ENCODE measurements at places on chromosomes 1 and 21.

DNA sequence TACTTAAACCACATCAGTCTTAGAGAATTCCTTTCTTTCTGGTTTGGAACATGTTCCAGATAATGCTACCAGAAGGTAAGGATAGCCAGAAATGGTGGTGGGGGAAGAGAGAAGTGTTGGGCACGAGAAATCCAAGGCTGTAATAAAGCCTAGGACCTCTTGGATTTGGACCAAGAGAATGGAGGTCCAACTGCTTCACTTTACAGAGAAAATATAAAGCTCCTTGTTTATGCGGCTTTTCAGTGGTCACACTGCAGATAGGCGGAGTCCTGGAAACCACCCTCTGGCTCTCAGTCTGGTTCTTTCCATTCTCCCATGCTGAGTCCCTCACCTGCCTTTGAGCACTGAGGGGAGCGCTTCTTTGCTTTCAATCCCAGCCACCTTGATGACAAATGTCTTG is 87.8 kb downstream of the ADCY10 start:
- DNase-seq = no peak

- DNase-seq = no peak
Measured at GRCh38 chr1:223765719-223766340, 53.5 kb downstream of the CAPN2 start.

GRCh38 chr1:28026329-28026728 is 62.1 kb downstream of the EYA3 start:
- DNase-seq = no peak

GRCh38 chr1:77014073-77014788 is 147.0 kb downstream of the ST6GALNAC5 start:
- no peak for DNase-seq

DNA sequence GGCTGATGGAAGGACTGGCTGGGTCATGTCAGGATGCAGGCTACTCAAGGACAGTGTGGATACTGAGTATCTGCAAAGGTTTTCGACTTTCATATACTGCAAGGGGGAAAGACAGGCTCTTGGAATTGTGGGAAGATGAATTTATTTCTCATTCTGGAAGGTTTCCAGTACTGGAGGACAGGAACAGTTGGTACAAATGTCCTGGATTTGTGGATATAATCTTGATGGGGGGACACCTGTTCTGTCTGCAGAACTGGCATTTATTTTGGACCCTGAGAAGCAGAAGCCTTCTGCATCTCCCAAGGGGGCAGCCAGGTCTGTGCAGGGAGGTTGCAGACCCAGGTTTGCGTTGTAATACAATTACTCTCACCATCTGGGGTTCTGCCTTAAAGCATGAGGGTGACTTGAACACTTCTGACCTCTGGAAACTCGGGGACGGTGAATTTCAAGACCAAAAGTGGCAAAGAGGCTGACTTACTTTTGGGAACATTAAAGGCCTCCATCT is 65.8 kb downstream of the NOS1AP start:
- no peak for DNase-seq

- peak; percentile 36 for DNase-seq
Measured at GRCh38 chr1:230917284-230918135, 49.2 kb upstream of the C1orf198 start.

DNA sequence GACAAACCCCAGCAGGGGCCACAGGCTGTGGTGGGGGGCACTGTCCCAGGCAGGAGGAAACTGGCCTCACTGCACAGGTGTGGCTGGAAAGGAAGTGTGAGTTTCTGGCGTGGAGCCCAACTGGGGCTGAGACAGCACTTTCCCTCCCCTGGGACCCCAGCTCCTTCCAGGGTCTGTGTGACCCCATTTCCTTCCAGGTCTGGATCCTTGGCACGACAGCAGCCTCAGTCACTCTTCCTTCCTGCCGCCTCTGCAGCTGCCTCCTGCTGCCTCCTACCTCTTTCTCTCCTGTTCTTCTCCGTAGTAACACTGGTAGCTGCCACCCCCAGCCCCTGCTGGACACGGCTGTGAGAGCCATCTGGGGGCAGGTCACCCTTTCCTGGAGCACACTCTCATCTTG is 88.0 kb downstream of the SIK1 start:
- DNase-seq = no peak

GRCh38 chr1:237814319-237814924 is 76.3 kb downstream of the ZP4 start:
- DNase-seq = no peak

DNA sequence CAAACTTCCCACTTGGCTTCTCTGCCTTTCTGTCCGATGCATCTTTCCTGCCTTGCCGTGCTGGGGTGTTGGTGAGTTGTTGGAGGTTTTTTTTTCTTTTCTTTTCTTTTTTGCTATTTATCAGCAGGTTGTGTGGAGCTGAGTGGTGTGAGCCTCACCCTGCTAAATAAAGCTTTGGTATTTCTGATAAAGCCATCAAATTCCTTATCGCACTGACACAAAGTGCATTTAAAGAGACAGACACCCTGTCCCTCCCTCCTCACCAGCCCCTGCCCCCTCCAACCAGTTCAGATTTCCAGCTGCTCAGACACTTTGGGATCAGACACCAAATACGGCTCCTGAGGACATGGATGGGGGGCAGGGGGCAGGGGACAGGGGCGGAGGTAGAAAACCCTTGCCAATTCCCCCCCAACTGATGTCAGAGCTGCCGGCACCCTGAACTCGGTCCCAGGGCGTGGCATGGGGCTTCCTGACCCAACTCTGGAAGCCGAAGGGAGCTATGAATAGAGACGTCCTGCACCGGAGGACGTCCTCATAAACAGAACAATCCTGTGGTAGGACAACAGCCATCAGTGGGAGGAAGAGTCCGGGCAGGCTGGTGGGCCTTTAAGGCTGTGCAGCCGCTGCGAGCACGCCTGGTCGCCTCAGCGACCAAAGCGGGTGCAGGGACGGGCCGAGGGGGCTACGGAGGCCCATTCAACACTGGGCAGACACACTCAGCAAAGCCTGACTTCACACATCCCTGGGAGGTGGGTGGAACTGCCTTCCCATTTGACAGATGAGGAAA is 79.0 kb downstream of the CASZ1 start:
- DNase-seq = no peak

- DNase-seq = no peak
Measured at GRCh38 chr1:240492832-240493440, 119.0 kb downstream of the GREM2 start.

DNA sequence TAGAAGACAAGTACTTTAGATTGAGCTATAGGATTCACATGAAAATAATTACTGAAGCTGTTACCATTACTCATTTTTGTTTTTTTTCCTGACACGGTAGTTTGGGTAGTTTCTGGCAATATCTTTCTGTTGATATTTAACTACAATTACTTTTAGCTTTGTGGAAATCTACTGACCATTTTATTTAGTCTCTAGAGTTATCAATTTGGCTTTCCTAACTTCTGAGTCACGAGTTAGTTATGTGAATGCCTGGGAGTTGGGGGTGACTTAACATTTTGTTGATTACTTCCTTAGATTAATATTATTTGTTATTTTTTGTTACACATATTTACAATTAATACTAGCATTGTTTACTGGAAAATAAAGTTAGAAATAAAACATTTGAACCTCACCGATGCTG is 160.6 kb downstream of the HMCN1 start:
- no peak for DNase-seq

DNA sequence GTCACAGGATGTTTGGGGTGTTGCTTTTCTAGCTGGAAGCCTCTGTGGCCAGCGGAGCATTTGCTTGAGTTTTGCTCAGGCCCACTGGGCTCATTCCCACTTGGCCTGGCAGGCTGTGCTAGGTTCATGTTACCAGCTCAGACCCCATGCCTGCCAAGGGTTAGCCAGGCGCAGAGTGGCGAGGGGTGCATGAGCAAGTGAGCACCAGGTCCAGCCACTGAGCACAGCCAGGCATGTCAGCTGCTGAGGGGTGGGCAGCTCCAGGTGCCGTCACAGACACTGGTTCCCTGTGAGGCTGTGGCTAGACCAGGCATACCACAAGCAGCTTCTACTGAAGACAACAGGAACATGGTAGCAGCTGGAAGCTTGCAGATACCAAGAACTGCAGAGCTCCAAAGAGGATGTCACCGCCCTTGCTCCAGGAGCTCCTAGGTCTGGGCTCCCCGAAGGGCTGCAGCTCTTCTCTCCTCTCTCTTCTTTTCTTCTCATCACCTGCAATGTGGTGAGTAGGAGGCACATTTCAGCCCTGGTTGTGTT is 52.0 kb upstream of the CYYR1 start:
- no peak for DNase-seq

GRCh38 chr1:212203630-212204029 is 81.6 kb upstream of the PPP2R5A start:
- no peak for DNase-seq

GRCh38 chr1:59057211-59057694 is 239.6 kb upstream of the FGGY start:
- DNase-seq = no peak

DNA sequence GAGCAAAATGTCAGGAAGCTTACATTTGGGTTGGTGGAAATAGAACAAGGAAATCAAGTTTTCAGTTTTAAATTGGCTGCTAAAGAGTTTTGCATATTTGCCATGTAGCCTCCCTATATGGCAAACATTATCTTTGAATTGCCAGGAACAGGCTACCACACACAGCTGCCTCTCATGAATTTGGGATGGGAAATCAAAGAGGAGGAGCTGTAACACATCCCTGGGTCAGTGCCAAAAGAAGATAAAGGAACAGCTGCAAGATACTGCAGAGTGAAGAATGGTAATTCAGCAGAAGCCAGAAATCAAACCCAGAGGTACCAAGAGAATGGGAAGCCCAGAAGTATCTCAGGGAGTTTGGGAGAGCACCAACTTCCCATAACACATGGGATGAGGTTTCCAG is 18.6 kb upstream of the RASAL2 start:
- no peak for DNase-seq

DNA sequence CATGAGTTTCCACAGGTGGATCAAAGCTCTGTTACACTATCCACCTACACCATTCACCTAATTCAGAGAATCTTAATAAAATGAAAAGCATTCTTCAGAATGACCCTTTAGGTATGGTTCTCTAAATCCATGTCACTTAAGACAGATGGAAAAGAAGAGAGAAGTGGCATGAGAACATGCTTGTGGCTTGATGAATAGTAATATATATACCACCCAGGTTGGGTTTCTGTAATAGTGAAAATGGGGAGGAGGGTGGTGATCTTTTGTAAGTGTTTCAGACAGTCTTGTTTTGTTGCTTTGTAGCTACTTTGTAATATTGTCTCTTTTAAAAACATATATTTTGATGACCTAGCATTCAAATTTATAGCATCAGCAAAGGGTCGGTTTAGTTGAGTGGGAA is 469.8 kb downstream of the USP25 start:
- DNase-seq = no peak

DNA sequence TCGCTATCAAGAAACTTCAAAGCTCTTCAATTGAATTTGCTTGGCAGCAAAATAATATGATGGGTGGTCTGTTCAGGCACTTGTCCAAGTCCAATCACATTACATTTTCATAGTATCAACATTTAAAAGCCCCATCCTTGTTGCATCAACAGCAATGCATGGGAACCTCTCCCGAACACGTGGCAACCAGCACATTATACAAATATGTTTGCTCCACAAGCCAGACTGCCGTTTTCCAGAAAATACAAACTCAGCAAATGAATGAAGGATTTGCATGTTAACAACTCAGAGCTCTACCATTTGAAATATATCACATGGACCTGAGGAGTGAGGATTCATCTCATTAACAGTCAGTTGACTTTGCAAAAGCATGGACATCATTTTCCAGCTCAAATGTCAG is 20.0 kb upstream of the LYPLAL1 start:
- no peak for DNase-seq

- DNase-seq = no peak
Measured at GRCh38 chr1:79585801-79586200, 579.3 kb upstream of the ADGRL4 start.

- DNase-seq = no peak
Measured at GRCh38 chr1:51919684-51920083, 41.2 kb upstream of the NRDC start.

DNA sequence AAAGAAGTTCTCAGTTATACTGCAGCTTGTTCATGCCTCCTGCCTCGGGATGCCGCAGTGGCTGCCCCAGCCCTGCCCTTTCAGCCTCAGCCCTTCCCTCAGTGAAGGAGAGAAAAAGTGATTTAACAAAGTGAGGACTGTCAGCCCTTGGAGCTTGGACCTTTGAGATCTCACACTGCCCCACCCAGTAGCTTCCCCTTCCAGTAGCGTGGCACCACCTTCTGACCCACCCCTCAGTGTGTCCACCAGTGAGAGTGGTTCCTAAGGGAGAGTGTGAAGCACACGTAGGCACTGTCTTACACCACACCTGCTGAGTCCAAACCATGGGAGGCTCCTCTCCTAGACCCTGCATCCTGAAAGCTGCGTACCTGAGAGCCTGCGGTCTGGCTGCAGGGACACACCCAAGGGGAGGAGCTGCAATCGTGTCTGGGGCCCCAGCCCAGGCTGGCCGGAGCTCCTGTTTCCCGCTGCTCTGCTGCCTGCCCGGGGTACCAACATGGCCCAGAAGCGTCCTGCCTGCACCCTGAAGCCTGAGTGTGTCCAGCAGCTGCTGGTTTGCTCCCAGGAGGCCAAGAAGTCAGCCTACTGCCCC is at the start of gene CDA:
Gene CDA (plus strand): TSS at position 464 of the 592 bp plus-strand sequence. CDS start 33 bp downstream, at position 497.
- no peak for DNase-seq

- DNase-seq = no peak
Measured at GRCh38 chr1:5579966-5580365, 412.3 kb downstream of the NPHP4 start.

- DNase-seq = no peak
Measured at GRCh38 chr1:194419721-194420120, 1233.3 kb upstream of the B3GALT2 start.

GRCh38 chr1:54763816-54764132 is 549 bp downstream of the PARS2 start:
- DNase-seq = no peak

DNA sequence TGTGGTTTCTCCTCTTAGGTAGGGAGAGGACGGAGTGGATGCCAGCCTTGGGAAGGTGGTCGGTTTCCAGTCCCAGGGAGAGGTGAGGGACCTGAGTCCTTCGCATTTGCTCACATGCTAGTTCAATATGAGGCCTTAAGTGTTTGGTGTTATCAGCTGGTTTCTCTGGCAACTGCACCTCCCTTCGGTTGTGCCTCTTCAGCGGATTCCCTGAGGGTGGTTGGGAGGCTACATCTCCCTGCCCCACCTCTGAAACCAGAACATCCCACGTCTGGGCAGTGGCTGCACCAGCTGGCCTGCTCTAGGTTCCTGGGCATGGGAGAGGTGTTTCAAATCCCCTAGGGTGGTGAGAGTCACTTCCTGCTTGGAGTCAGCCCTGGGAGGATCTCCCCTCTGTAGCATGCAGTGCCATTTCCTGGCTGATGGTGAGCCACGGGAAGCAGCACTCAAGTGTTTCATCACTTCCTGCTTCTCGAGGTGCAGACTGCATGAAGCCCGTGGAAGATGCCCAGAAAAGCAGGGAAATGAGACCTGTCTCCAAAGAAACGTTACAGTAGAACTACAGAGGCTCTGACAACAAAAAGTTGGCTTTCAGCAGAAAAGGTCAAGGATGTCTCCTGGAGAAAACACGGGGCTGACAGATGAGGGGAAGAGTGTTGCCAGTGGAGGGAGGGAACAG is 4.5 kb downstream of the TMEM125 start:
- DNase-seq = no peak

DNA sequence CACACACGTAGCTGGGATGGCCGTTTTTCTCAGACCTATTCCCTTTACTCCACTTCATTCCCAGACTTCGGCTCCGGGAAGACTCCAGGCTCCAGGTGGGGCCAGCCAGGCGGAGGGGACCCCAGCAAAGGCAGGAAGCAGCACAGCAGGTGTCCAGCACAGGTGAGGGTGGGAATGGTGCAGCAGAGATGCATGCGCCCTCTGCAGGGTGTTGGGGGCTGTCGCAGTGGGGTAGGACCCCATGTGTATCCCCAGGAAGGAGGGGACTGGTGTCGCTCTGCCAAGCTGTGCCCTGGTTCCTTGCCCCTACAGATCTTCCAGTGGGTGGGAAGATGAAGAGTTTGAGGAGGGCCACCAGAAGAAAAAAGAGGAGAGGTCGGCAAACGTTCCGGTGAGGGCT is 5.3 kb downstream of the TTC24 start:
- no peak for DNase-seq
